ENCODE measurements at places on chromosomes 7 and 10.
A peak's percentile ranks its signal among the peaks of the same experiment; 100 is the strongest.

GRCh38 chr10:6958711-6959110, 378.6 kb upstream of the PRKCQ start:
- DNase-seq = no peak

DNA sequence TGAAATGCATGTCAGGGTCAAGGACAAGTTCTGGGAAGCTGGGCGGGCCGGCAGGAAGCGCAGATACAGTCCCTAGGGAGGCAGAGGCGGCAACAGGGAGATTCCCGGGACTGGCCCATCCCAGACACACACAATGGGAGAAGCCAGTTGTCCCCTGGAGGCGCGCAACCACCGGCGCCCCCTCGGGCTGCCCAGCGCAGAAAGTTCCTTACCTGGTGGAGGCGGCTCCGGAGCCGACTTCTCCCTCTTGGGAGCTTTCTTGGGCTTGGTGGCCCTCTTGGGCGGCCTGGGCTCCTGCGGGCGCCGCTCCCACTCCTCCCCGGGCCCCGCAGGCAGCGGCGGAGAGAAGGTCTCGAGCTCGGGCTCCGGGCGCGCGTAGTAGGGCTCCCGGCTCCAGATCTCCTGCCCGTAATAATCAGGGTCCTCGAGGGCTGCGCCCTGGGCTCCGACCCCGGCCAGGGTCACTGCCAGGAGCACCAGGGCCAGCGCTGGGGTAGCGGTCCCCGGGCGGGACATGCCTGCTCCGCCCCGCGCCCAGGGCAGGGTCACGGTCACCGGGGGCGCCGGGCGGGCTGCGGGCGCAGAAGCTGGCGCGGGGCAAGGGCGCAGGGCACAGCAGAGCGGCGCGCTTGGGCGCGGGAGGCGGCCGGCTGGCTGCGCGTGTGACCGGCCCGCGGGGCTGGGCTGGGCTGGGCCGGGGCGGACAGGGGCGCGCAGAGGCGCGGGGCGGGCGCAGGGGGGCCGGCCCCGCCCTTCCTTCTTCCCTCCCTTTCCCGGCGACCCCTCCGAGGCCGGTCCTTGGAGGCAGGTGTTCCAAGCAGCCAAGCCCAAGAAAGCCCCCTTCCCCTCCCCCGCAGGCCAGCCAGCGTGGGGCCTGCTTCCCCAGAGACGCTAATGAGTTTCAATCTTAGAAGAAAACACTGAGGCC, at the start of gene CPXM2:
TSS of gene CPXM2 (minus strand) at position 664 of the 928 bp plus-strand sequence. CDS start at position 516, 148 bp downstream.
- no peak for DNase-seq

DNA sequence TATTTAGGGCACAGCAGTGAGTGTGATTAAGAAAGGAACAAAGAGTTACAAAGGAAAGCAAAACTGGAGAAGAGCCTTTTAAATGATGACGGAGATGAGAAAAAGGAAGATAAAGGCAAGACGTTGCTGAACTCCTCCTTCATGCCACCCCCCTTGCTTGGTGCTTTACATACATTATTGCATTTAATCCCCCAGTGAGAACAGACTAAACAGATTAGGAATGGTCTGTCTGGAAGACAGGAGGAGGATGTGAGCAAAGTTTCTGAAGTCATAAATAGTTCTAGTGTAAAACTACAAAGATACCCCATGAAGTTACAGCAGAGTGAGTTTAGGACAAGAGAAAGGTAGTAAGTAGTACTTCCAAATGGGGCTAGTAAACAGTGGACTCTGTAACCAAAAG, 113.5 kb downstream of the PLCE1 start:
- no peak for DNase-seq

GRCh38 chr10:100528123-100528886, 1.4 kb downstream of the NDUFB8 start:
- no peak for DNase-seq

DNA sequence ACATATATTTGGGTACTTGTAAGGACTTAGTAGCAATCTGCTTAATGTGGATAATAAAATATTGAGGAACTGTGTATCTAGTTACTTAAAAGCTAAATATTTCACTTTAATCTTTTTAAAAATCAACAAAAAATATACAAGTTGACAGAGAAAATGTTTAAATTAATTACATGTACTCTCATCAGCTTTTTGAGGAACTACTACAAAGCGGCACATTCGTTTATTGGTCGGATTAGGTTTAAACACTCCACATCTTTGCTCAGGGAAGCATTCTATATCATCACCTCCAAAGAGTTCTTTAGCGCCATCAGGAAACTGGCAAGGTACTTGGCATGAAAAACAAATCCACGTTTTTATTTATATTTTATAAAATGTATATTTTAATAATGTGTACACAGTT, 1.6 kb downstream of the ATOH7 start:
- DNase-seq = no peak

DNA sequence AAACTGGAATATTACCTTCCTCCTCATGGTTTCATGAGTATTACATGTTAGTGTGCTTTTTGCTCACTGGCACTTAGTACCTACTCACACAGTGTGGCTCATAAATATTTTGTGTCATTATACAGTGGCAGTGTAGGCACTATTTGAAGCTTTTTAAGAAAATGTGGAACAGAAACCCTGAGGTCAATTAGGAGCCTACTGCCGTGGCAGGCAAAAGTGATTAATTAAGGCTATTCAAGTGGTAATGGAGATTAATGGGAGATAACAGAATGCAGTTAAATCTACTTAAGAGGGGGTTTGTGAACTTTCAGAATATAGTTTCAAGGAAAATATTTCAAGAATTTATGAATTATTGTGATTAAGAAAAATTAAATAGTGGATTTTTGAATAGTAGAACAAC, 277.6 kb downstream of the HGF start:
- DNase-seq = no peak

DNA sequence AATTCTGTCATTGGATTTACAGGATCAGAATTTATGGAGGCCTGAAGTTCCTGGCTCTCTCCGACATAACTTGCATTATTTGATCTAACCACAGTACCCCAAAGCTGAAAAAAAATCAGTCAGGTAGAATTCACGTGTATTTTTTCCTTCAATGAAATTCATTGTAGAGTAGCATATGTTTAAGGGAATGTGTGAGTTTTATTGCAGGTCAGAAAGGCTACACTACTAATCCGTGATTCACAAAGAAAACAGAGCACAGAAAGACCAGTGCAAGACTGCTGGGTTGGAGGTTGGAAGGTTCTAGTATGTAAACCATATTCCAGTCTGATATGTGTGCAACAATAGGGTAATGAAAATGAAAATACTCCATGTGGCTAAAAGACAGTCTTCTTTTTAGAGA, 247.0 kb upstream of the FERD3L start:
- DNase-seq = no peak

GRCh38 chr7:131241386-131241785, 86.3 kb upstream of the MKLN1 start:
- DNase-seq = no peak

DNA sequence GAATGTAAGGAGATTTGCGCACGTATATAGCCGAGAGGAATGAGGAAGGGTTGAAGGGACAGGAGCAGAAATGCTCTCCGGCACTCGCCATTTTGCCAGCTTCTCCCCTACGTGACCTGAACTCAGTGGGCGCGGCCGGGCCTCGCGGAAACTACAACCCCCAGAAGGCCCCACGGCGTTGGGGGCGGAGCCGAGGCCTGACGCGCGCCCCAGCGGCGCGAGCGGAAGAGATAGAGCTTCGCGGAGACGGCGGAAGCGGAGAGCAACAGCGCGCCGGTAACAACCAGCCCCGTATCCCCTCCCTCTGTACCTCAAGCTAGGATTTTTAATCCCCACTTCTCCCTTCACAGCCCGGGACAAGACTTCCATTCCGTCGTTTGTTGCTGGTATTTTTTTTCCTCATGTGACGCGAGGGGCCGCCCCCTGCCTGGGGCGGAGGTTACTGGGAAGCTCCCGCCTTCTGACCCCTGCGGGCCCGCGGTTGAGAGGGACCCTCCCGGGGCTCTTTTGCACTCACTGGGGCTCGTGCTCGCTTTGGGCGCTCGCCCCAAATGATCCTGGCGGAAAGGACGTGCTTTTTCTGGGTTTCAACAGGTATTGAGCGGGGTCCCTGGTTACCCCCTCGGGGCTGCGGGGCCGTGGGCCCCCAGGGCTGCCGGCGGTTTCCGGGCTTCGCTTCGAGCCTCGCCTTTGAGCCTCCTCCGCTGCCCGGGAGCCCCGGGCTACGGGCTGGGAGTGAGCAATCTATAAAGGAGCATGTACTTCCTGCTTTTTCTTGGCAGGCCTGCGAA, at the start of gene R3HCC1L:
TSS of gene R3HCC1L (plus strand) at position 227 of the 791 bp plus-strand sequence. CDS start 73,458 bp downstream, outside the sequence.
- peak; percentile 90 for DNase-seq

DNA sequence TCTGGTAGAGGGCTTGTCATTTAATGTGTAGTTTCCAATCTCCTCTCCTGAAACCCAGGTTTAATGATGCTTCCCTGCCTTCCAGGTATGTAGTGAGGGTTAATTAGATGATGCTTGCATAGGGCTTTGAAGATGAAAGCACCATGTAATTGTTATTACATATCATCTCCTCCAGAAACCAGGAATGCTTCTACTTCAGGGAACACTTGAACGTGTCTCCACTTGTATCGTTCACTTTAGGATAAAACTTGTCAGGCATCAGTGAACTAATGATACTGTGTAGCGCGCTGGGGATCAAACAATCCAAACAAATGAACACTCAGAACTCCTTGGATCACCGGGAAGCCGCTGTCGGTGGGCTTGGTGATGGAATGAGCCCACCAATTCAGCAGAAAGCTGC, 260.9 kb upstream of the FZD8 start:
- DNase-seq = no peak

DNA sequence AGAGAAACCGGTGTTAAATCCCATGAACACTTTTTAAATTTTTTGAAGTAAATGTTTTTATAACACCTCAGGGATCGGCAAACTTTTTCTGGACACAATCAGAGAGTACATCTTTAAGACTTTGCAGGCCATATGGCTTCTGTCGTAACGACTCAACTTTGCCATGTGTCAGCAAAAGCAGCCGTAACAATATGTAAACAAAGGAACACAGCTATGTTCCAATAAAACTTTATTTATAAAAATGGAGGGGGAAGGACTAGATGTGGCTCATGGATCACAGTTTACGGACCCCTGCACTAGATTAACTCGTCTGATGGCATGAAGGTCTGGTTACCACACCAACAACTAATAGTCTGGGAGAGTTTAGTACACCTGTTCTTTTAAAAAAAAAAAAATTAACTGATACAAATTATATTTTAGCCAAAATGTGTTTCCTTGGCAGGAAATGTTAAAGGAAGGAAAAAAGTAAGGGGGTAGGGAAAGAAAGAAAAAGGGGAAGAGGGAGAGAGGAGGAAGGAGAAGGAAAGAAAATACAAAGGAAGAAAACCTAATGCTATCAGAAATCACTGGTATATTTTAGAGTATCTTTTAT, 50.2 kb downstream of the ABI1 start:
- DNase-seq = no peak

DNA sequence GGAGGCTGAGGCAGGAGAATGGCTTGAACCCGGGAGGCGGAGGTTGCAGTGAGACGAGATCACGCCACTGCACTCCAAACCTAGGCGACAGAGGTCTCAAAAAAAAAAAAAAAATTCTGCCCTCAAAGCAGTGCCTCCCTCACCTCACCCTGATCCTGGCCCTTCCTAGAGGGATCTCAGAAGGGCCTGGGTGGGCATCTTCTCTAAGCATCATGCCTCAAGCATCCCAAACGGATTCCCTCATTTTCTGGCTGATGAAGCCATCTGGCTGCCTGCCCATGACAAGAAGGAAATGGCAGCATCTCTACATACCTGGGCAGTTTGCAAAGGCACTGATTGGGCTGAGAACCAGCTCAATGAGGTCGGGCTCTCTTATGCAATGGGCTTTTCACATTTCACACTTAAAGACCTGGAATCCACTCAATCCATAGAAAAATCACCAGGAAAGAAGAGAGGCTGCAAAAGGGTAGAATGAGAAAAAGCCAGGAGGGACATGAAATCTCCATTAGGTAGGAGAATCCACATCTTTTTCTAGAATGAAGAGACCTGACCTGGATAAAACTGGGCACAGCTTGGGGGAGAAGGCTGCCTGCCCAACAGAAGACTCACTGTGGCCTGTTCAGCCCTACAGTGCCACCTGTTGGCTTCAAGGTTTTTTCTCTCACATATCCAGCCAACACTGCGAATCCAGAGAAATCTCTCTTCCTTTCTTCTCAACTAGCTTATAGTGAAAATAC, 48.1 kb downstream of the PDLIM1 start:
- DNase-seq = peak; percentile 42

DNA sequence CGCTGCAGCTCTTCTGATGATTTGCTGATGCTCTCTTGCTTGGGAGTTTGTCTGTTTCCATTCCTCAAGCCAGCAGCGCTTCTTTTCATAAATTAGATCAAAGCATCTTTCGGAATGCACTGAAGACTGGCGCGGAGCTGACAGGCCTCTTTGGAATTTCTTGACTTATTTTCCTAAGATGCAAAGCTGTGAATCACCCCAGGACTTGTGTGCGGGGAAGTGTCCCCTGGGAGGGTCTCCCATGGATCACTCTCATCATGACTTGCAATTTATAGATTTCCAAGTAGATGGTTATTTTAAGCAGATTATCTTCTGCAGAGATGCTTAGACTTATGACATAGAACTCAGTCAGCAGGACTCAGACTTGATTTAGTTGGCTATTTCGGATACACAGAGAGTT, 467.2 kb downstream of the TCERG1L start:
- no peak for DNase-seq

DNA sequence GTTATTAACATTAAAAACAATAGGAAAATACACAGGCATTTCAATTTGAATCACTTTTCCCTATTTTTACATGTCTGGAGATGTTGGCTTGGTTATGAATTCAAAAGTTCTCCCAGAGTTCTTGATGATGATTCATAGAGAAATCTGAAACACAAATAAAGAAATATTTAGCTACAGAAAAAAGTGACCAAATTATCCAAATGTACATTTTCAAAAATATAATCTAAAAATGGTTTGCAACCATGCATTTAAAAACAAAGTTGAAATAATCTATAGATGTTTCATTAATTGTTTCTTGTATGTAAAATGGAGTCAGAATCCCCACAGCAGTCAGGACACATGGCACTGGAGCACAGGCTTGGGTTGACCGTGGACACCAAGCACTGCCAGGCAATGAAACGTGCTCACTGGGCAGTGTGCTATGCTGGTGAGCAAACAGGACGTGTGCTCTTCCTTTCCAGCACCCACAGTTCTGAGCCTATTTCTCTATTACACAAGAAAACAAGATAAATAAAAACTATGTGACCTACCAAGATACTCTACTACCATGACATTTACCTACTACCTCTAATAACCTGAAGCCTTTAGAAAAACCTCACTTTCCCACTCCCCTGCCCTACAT, 44.1 kb upstream of the PTPRN2 start:
- DNase-seq = no peak

DNA sequence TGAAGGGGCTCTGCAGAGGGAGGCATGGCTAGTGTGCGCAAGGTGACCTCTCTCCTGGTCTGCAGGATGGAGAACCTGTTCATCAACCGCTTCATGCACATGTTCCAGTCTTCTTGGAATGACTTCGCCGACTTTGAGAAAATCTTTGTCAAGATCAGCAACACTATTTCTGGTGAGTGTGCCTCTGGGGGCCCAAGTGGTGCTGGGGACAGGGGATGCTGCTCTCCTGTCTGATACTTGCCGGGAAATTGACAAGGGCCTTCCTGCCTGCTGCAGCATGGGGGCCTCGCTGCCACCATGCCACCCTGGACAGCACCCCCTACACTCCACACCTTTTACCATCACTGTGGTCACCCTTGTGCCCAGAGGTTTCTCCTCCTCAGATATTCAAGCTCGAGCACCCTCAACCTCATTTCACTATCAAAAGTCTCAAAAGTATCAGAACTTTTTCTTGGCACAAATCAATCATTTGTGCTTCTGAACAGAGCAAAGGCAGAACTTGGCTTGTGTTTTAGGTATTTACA, 50.0 kb downstream of the ALOX5 start:
- DNase-seq = no peak

- DNase-seq = no peak
These were observed 17.1 kb downstream of the CPA5 start for GRCh38 chr7:130361681-130362080.

- DNase-seq = no peak
These were observed 206.7 kb downstream of the ADAM12 start for GRCh38 chr10:126181626-126182025.
